ENCODE measurements at places on chromosomes 6 and 20.

GRCh38 chr6:35719830-35720733 is 16.8 kb upstream of the ARMC12 start:
- no peak for DNase-seq

DNA sequence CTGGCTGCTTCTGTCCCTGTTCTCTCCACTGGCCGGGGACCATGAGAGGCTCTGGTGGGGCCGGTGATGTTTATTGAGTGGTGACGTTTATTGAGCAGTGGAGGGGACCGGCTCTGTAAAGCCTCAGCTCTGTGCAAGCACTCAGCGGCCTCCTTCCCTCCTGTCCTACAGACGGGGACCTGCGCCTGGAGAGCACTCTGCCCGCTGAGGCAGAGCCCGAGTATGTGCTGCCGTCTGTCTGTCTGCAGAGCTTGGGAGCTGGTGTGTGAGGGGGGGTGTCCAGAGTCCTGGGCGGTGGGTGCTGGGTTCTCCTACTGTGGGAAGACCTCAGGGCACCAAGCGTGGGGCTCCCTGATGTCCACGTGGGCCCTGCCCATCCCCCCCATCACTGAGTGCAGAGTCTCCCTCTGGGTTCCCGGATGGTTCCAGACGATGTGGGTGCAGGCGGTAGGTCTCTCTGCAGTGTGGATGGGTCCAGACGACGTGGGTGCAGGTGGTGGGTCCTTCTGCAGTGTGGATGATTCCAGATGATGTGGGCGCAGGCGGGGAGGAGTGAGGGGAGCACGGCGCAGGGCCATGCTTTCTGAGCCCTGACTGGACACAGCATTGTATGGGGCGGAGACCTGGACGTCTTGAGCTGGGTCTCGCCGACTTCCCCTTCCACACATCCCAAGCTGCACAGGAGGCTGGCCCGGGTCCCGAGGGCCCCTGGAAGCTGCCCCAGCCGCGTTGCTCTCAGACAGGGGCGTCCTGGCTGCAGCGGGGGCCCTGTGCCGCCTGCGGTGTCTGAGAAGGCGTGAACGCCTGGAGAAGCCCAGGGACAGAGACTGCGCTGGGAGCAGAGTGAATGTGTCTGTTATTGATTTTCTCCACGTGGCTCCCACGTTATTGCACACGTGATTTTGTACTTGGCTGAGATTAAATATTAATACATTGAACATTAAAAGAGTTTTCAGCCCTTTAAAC is 14.9 kb upstream of the BHLHE23 start:
- no peak for DNase-seq

GRCh38 chr20:44542890-44543289 is 21.0 kb upstream of the SERINC3 start:
- no peak for DNase-seq

- DNase-seq: peak; percentile 3
Observed at GRCh38 chr20:17898548-17898994, 70.0 kb downstream of the SNX5 start.
